NCI-H1092 treated with DMSO at 0.1 percent for 48 hours (cell line): ENCODE measurements at places on chromosomes 2 and 18.

GRCh38 chr2:160582490-160583145, 89.0 kb upstream of the RBMS1 start:
- DNase-seq = no peak

GRCh38 chr2:22247466-22247865, 1123.7 kb downstream of the TDRD15 start:
- DNase-seq = no peak

DNA sequence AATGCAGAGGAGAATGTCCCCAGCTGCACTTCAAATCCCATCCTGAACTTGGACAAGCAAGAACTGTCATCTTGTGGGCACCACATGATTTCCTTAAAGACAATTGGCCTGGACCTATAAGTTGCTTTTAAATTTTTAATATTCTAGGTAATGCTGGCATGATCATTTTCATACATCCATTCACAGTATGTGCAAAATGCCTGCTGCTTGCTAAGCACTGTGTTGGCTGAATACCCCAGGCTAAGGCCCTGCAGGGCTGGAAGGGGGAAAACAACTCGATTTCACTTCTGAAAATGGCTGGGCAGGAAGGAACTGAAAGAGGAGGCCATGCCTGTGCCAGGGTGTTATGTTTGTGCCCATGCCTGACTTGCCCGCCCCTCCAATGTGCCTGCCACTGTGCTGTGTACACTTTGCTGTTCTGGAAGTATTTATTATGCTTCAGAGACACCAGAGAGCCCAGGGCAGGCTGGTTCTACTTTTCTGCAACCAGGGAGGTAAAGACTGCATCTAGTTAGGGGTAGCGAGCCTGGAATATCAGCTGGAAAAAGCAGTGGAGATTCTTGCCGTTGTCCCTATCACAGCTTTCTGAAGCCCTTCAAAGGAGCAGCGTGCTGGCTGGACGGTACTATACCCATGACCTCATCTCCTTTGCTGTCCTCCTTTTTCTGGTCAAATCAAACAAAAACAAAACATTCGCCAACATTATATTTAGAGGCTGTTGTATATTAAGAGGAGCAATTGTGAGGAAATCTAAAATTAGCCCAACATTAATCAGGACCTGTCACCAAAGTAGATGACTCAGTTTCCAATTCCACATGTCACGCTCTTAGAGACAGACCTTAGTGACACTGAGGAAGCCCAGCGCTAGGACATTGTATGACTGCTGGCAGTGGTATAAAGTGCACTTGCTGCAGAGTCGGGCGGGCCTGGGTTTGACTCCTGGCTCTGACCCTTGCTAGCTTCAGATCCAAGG, 158.1 kb downstream of the DDX1 start:
- no peak for DNase-seq

GRCh38 chr18:62757399-62758010, 42.2 kb downstream of the PHLPP1 start:
- no peak for DNase-seq

GRCh38 chr18:49848115-49848514, 34.8 kb upstream of the ACAA2 start:
- DNase-seq = no peak

GRCh38 chr2:231276987-231277386, 78.6 kb downstream of the ARMC9 start:
- no peak for DNase-seq
